ENCODE measurements at places on chromosomes 4 and X. TPM values are rescaled to one million over a fixed set of nuclear protein-coding genes. Genes with fewer than 3 reads are reported as not detected.

DNA sequence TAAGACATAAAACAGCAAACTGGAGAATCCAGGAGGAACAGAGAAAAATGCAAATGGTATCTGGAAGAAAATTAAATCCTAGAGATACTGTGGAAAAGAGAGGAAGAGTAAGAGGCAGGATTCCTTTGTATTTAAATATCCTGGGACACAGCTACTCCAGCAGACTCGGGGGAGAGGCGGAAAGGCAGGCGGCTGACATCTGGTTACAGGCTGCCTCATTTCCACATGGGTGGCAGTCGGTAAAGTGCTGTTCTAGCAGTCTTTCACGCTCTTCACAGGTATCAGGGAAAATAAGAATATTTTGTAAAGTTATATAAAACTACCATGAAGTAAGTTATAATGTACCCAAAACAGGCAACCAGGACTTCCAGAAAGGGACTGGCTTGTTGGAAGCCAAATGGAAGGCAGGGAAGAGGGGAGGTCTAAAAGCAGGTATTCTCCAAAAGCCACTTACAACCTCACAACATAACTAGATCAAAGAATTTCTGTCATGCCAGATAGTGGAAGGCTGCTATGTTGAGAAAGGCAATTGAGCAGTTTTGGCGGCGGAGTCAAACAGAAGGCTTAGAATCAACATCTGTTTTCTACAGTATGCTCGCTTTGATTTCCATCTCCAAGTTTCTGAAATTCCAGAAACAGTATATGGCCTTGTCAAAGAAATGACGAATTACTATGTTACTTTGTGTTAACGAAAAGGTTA, 1.3 kb upstream of the TIGD2 start:
- no peak for DNase-seq

GRCh38 chrX:13599491-13599890, 30.1 kb downstream of the EGFL6 start:
- no peak for DNase-seq

DNA sequence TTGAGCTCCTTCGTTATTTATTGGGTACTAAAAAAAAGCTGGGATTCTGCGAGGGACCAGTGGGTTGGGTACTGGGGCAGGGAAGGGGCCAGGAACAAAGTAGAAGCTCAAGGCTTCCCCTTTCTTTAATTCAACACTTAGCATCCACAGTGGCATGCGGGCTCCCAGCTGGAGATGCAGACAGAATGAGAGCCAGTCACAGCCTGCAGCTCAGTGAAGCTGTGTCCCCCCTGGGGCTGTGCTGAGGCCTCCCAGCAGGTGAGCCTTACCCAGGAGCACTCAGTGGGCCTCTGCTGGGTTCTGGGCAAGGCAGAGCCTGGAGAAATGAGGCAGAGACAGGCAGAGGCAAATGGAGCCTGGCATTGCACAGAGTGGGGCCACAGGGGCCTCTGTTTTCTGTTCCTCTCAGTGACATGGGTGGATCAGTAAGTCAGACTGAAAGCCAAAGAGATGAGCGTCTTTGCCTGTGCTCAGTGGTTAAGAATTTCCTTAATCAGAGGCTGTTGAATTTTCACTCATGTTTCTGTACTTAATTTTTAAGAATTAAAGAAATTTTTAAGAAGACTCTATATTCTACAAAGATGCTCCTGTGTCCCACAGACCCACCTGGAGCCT, 181.4 kb upstream of the RBPJ start:
- DNase-seq: no peak

GRCh38 chr4:1255699-1256098, 6.8 kb upstream of the CTBP1 start:
- no peak for DNase-seq

DNA sequence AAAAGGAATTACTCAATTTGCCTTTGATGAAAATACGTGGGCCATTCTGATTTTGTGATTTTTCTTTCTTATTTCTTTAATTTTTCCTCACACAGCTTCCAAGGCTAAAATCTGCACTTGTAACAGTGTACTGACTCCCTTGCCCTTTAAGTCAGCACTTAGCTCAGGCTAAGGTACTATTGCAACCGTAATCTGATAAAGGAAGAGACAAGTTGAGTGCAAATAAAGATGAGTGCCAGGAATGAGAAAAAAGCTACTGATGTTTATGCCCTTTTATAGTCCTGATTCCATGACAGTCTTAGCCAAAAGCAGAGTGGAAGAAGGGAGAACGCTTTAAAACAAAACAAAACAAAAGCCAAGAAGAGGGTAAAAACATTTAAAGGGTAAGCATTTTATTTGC, 6.0 kb downstream of the DMD start:
- peak; percentile 20 for DNase-seq

GRCh38 chr4:151581570-151581969, 172.6 kb downstream of the FHIP1A start:
- DNase-seq: no peak

Gene MANBA
- total RNA-seq: 70.5 TPM

Gene EDNRA
- 4.2 TPM for total RNA-seq

Gene H2BW2
- not detected for total RNA-seq

Gene CDX4
- total RNA-seq: not detected
